ENCODE measurements at places on chromosomes 7 and 10. TPM values are rescaled to one million over a fixed set of nuclear protein-coding genes. Genes with fewer than 3 reads are reported as not detected.

Gene VOPP1
- 45.6 TPM for total RNA-seq

Gene ZNF853
- total RNA-seq: 13.7 TPM

GRCh38 chr7:85274454-85274853, 87.6 kb upstream of the SEMA3D start:
- no peak for DNase-seq

DNA sequence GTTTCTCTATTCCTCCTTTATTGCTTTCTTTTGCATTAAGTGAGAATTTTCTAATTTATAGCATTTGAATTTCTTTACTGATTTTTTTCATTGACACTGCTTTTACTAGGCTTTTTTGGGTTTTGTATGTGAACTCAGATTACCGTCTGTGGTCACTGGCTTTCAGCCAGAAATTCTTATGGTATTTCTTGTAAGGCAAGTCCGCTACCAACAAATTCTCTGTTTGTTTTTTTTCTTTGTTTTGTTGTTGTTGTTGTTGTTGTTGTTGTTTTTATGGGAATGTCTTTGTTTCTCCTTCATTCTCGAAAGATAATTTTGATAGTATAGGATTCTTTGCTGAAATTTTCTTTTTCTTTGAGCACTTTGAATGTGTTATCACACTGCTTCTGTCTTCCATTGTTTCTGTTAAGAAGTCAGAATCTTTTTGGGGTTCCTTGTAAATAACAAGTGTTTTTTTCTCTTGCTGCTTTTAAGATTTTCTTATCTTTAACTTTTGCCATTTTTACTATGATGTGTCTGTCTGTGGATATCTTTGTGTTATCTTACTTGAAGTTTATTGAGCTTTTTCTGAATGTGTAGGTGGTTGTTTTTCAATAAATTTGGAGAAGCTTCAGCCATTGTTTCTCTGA, 7.2 kb downstream of the NET1 start:
- DNase-seq: no peak

DNA sequence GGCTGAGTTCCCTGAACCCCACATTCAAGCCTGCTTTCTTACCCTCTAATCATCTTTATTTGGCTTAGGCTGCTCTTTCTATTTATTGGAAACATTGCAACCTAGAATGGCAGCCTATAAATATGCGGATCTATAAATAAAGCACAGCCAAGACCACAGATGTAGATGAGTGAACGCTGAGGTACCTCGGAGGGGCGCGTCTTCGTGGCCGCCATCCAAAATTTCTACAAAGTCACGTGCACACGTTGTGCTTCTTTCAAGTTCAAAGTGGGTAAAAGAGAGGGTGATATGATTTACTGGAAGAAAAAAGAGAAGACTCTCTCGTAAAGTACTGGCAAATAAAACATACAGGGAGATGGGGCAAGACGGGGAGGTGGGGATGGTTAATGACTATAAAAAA, 132.6 kb upstream of the RSU1 start:
- no peak for DNase-seq

DNA sequence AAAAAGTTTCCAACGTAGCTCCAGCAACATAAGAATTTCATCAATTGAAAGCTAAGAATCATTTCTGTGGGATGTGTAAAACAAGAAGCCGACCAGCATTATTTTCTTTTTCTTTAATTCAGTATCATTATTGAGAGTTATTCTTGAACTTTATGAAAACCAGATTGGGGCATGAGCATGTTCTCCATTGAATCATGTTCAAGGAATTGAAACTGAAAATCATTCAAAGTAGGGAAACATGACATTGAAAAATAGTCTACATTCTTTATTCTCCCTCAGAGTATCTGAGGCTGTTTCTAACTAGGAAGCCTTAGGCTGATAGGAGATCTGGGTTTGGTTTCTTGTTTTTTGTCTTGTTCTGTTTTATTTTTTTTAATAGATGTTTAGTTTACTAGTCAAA, 253.7 kb downstream of the DYNC1I1 start:
- DNase-seq: no peak

Measured in progenitor cell of endocrine pancreas (in vitro differentiated cells).